ENCODE measurements at places on chromosomes 3 and 15.

- DNase-seq: peak; percentile 34
Observed at GRCh38 chr15:64046421-64047153, at the start of gene DAPK2. DAPK2 (minus strand) TSS chr15:64046485; CDS start chr15:64040261, 6,224 bp downstream.

DNA sequence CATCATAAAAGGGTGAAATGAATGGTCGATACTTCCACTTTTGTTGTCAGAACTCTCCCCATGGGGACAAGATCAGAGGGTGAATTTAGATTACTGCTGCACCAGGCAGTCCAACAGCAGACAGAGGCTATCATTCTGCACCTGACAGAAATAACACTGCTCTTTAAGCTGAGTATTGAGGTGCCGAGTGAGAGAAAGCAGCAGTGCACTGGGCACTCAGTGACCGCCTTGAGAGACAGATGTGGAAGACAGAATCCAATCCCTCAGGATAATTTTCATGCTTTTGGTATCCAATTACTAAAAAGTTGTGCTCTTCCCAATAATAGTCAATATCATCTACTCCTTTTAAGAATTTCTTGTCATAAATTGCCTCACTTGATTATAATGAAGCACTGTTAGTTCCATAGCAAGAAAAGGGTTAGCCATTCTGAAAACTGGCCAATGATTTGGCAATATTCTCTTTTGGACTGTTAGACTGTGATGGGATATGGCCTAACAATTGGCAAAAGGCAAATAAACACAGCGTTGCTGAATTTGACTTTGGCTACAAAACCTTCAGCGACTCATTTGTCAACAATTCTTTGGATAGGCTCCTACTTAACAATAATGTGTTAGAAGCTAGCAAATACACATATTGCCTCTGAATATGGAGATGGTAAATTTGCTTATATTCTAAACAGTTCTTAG, 5.5 kb downstream of the FGF7 start:
- DNase-seq: no peak

DNA sequence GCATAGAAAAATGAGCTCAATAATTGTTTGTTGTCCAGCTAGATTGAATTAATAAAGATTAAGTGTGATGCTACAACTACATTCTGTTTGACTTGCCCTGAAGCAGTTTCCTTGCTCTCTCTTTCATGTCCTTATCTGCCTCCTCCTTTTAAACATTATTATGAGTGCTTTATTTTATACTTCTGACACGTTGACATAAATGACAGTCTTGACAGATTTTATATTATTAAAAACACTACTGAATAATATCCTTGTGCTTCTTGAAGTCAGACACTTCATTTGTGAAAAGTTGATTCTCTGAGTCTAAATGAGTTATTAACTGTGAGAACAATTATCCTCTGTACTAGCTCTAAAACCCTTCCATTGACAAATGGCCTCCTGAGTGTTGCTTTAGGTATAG, 58.2 kb downstream of the PLCL2 start:
- DNase-seq: no peak

GRCh38 chr3:28140664-28141063, 100.8 kb upstream of the CMC1 start:
- no peak for DNase-seq

GRCh38 chr3:66949898-66950297, 48.2 kb upstream of the KBTBD8 start:
- no peak for DNase-seq

DNA sequence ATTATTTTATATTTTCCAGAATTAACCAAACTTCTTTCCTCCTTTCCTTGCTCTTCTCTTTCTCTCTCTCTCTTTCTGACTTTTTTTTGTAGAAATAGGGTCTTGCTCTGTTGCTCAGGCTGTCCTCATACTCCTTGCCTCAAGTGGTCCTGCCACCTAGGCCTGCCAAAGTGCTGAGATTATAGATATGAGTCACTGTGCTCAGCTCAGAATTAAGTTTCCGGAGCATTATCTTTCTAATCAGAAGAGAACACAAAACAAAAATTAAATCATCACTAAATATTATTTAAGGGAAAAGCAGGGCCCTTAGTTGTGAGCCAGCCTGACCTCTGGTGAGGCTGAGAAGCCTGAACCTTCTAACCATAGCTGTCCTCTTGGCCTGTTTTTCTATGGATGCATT, 168.2 kb downstream of the SOX2 start:
- no peak for DNase-seq

DNA sequence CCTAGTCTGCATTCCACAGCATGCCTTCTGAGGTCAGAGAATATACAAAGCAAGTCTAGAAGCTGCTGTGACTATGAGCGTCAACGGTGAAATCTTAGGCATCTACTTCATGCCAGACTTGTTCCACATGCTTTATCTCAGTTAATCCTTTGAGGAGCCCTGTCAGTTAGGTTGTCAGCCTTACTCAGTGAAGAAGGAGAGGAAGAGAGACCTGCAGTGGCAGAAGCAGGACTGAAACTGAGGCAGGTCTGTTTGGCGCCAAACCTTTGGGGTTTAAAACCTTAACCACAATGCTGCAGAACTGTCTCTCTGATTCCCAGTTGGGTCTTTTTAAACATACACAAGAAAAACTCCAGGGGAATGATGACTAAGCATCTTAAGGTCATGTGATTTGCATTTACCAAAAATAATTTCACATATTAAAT, 139.0 kb upstream of the LIPC start:
- peak; percentile 32 for DNase-seq

DNA sequence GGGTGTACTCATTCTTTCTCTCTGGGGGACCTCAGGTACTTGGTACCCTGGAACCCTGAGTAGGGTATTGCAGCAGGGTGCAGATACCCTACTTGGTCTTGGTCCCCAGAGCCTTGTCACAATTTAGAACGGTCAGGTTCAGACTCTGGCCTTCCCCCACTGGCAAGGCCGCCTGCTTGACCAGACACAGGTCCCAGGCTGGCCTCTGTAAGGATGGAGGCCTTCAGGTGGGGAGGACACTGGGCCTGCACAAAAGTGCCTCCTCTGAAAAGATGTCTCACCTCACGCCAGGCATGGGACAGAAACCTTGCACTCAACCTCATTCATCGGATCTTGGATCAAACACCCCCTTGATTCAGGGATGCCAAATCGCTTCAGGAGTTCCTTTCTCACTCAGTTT, 158.4 kb downstream of the KLF13 start:
- DNase-seq: no peak

- DNase-seq: no peak
Observed at GRCh38 chr3:89571298-89571697, 463.9 kb downstream of the EPHA3 start.

GRCh38 chr3:105277656-105278055, 89.1 kb upstream of the ALCAM start:
- DNase-seq: no peak

GRCh38 chr3:59751606-59752005, 701.8 kb upstream of the CFAP20DC start:
- DNase-seq: no peak

- DNase-seq: peak; percentile 37
Observed at GRCh38 chr15:42549741-42550392, 1.2 kb downstream of the HAUS2 start.

DNA sequence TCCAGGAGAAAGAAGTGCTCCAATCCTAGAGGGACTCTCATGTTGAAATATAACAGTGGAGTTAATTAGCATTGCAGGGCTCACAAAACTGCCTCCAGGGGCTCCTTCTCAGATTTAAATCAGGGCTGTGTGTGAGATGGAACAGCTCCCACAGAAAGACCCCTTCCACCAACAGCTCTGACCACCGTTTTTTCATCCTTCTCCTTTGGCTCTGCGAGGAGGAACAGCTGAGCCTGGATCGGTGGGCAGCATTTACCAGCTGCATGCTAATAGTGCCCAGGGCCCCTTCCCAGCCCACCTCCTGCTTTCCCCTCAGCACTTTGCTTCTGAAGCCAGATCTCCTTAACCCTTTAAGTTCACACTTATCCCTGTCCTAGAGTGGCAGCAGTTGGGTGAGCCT, 119.2 kb upstream of the UBE2E1 start:
- DNase-seq: no peak

GRCh38 chr15:60660290-60661051, 181.5 kb upstream of the ICE2 start:
- DNase-seq: peak; percentile 82

GRCh38 chr15:62105266-62105665, 38.5 kb downstream of the C2CD4A start:
- DNase-seq: no peak

GRCh38 chr3:72439321-72440183, 408.7 kb downstream of the SHQ1 start:
- no peak for DNase-seq

GRCh38 chr3:171755015-171755589, 55.2 kb downstream of the PLD1 start:
- peak; percentile 67 for DNase-seq

DNA sequence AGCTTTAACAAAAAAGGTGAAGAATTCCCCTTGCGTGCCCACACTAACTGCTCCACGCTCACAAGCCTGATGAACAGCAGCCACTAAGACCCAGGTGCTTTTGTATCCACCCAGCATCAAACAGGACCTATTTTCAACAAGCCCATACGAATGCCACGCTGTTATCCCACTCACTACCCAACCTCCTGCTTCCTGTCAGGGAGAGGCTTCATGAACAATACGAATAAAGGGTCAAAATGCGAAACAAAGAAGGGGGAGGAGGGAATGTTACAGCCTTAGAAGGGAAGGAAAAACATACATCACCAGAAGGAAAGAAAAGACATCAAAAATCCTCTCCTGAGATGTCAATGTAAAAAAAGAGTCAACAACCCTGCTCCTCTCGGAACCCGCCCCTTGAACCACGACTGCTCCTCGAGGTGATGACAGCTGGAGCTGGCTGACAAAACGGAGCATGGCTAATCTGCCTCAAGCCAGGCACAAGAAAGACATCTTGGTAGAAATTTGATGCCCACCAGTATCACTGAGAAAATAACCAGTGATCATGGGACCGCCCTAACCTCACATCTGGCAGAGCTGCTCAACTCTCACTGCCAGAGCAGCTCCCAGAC, 9.7 kb downstream of the ERC2 start:
- DNase-seq: no peak

GRCh38 chr3:73727117-73727821, 102.5 kb upstream of the PDZRN3 start:
- DNase-seq: no peak

- no peak for DNase-seq
Observed at GRCh38 chr3:24220859-24221657, 273.6 kb downstream of the THRB start.

- peak; percentile 9 for DNase-seq
Observed at GRCh38 chr3:127822682-127823425, 539 bp upstream of the MGLL start.

- DNase-seq: no peak
Observed at GRCh38 chr3:127172781-127173515, 20.0 kb upstream of the PRR23E start.

- DNase-seq: no peak
Observed at GRCh38 chr15:78749831-78750230, 61.4 kb downstream of the ADAMTS7 start.

DNA sequence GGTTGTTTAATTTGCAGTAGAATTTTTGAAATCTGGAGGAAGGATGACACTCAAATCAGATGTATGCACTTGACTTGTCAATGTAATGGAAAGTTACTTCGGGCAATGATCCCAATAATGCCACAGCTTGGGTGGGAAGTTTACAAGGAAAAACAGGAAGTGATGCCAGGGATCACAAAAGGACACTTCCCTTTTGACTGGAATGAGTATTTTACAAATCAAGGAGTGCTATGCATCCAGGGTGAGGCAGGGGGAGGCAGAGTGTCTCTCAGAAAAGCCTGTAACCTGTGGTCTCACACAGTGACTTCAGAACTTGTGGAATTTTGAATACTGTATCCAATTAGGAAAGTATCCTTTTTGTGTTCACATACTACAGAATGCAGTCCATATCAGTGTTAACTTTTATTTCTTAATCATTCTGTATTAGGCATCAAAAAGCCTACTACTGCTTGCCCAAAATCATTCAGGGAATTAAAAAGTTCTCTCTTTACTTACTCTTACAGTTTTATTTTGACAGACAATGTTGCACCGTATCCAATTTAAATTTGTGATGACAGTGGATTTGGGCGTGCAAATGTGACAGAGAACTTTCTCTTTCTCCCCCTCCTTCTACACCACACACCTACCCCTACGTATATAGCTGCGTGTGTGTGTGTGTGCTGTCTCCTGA, 445.1 kb downstream of the MECOM start:
- peak; percentile 44 for DNase-seq

DNA sequence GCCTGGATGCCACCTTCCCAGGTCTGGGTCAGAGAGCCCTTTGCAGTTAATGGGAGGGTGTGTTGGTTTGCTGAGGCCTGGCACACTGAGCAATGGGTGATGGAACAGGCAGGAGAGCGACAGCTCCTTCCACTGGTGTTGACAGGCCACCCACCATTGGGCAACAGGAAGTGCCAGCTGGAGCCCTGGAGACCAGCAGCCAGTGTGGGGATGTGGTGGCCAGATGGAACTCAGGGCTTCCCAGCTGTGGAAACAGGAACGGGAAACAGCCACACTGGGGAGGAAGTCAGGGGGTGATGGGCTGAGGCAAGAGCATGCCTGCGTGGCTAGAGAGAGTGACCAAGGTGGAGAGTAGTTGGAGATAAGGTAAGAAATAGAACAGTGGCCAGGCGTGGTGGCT, 9.3 kb downstream of the PSTPIP1 start:
- peak; percentile 98 for DNase-seq

DNA sequence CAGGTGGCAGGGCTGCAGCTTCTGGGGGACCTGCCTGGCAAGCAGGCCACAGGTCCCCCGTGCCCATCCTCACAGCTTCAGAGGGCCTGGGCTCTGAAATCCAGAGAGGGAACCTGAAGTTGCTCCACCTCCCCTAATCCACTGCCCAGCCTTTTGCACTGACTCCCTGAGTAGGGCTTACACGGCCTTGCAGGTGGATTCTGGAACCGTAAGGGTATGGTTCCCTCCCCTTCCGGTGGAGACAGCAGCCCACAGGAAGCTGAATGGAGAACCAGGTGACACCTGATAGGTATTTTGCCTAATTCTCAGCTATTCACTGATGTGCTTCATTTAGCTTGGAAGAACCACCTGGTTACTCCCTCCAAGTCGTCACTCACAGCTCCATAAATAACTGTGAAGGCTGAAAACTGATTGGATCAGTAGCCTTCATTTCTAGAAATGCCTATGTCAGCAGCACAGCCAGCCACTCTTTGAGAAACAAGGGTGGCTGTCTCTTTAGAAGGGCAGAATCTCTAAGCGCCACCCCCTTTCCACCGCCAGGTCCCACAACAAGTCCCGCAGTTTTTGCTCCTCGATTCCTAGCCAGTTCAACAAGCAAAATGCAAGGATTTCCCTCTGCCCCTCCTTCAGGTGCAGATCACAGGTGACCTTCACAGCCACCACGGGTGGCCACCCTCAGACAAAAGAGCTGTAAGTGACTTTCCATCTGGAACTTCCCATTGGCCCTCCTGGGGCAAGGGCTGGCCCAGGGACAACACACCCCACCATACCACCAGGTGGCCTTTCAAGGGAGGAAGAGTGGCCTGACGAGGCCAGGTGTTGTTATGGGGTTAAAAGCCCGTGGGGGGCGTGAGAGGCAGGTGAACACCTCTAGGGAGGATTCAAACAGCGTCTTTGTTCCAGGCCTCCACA, 112.9 kb downstream of the SEC22A start:
- DNase-seq: no peak
